Sigmoid colon (tissue), 7 donors: ENCODE measurements at places on chromosomes 16 and 17. TPM values are rescaled to one million over a fixed set of nuclear protein-coding genes. Genes with fewer than 3 reads are reported as not detected.

The CRLF3 gene
- 11.4 TPM for total RNA-seq

The COPZ2 gene
- 64.0 TPM for total RNA-seq

DNA sequence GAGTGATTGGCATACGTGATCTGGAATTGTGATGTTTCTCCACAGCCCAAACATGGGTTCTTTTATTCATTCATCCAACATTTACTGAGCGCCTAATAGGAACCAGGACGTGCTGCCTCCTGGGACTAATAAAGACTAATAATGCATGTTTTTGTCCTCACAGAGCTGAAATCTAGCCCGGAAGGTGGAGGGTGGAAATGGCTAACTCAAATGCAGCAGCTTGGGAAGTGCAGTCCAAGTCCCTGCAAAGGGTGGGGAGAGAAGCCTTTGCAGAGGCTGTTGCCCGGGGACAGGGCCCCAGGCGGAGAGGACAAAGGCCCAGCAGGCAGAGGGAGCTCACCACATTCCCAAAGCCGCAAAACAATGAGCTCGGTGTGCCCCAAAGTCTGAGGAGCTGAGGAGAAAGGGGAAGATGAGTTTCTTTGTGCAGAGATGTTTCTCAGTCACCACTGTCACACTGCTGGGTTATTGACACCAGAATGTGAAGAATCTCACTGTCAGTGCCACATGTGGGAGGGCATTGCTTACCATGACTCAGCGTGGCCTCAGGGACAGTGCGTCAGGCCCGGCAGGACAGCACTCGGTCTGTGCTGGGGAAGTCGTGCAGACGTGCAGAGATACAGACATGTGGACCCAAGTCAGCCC, 118.2 kb upstream of the CHMP6 start:
- H3K4me3 ChIP-seq, result no peak overlapping the region
- no peak overlapping the region for H3K27ac ChIP-seq
- no peaks in the 10 kb centered on the region for H3K27me3 ChIP-seq
- H3K4me1 ChIP-seq, result no peaks in the 10 kb centered on the region
- H3K36me3 ChIP-seq, result no peaks in the 10 kb centered on the region

The MYL4 gene
- total RNA-seq, result not detected

DNA sequence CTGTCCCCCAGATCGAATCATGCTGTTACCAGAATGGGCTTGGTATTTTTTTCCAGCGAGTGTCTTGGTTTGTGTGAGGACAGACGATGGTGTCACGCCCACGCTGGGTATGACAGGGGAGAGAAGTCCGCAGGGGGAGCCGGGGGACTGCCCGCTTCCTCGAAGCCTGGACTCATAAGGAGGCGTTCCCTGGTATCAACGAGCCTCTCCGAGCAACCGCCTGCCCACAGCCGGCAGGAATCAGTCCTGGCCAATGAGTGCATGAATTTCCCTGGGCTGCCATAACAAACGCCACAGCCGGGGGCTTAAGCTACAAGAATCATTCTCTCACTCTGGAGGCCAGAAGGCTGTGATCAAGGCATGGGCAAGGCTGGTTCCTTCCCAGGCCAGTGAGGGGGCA, 26.1 kb upstream of the JPH3 start:
- no peaks in the 10 kb centered on the region for H3K4me1 ChIP-seq
- no peaks in the 10 kb centered on the region for H3K36me3 ChIP-seq
- DNase-seq, result no peak
- H3K27me3 ChIP-seq, result no peaks in the 10 kb centered on the region
- H3K4me3 ChIP-seq, result no peak overlapping the region

DNA sequence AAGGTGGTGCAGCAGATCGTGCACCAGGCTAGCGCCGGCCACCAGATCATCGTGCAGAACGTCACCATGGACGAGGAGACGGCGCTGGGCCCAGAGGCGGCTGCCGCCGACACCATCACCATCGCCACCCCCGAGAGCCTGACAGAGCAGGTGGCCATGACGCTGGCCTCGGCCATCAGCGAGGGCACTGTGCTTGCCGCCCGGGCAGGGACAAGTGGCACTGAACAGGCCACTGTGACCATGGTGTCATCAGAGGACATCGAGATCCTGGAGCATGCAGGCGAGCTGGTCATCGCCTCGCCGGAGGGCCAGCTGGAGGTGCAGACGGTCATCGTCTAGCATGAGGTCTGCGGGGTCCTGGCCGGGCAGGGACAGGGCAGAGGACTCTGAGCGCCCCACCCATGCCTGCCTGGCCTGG, 1.0 kb upstream of the DNASE1L2 start:
- H3K4me1 ChIP-seq, result no peaks in the 10 kb centered on the region
- peaks cover 56% of the 10 kb centered on the region for H3K36me3 ChIP-seq
- H3K4me3 ChIP-seq, result no peak overlapping the region

GRCh38 chr17:80649672-80650330, 105.2 kb downstream of the RPTOR start:
- no peak for DNase-seq
- H3K27me3 ChIP-seq, result no peaks in the 10 kb centered on the region
- H3K36me3 ChIP-seq, result no peaks in the 10 kb centered on the region
- H3K4me1 ChIP-seq, result no peaks in the 10 kb centered on the region

DNA sequence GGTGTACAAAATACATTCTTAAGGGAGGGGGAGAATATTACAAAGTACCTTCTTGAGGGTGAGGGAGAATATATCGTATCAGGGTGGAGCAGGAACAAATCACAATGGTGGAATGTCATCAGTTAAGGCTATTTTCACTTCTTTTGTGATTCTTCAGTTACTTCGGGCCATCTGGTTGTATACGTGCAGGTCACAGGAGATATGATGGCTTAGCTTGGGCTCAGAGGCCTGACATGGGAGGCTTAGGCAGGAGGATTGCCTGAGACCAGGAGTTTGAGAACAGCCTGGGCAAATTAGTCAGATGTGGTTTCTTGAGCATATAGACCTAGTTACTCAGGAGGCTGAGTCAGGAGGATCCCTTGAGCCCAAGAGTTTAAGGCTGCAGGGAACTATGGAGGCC, 13.1 kb downstream of the ODAD4 start:
- no peak overlapping the region for H3K27ac ChIP-seq
- H3K4me1 ChIP-seq, result no peaks in the 10 kb centered on the region
- no peaks in the 10 kb centered on the region for H3K36me3 ChIP-seq
- no peaks in the 10 kb centered on the region for H3K27me3 ChIP-seq

DNA sequence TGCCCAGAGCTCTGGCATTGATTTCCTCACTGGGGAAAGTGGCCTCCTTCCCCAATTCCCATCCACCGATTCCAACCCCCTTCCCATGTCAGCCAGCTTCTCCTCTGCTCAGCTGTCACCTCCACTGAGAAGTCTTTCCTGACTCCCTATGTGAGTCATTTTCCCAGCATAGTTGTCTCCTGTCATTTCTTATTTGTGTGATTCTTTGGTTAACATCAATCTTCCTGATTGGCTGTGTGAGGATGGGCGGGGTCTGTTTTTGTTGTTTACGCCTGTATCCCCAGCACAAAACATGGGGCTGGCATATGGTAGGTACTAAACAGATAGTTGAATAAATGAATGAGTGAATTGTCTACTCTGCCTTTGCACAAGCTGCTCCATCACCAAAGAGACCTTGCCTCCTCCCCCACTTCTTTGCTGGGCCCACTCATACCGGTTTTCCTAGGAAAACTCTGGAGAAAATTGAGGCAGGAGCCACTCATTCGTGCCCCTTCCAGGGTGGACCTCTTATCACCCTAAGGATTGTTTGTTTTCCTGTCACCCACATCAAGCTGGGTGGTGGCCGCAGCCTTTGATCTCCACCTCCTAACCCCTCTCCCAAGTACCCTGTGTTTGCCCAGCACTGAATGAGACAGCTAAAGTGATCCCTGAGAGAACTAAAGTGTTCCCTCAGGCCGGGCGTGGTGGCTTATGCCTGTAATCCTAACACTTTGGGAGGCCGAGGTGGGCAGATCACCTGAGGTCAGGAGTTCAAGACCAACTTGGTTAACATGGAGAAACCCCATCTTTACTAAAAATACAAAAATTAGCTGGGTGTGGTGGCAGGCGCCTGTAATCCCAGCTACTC, 1.2 kb upstream of the GRB7 start:
- no peak overlapping the region for H3K27ac ChIP-seq
- H3K4me1 ChIP-seq, result no peaks in the 10 kb centered on the region
- H3K36me3 ChIP-seq, result no peaks in the 10 kb centered on the region
- H3K27me3 ChIP-seq, result peaks cover 57% of the 10 kb centered on the region
- no peak overlapping the region for H3K4me3 ChIP-seq
- DNase-seq, result no peak
